BJ (cell line): ENCODE measurements at places on chromosomes 4 and X.

DNA sequence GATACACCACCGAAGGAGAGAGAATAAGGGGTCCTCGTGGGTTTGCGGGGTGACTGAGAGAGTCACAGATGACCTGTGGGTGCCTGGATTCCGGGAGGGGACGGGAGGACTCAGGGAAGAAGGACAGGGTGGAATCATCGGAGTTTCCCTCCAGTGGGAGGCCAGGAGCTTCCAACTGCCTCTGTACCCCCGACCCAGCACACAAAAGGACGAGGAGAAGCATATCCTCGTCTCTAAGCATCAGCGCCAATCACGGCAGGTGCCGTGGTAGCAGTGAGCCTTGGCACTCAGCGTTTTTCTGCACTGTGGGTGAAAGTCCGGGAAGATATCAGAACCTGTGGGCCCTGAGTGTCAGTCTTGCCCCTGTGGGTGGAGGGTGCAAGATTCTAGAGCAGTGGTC is 62.0 kb downstream of the ASMT start:
- no peak for DNase-seq

DNA sequence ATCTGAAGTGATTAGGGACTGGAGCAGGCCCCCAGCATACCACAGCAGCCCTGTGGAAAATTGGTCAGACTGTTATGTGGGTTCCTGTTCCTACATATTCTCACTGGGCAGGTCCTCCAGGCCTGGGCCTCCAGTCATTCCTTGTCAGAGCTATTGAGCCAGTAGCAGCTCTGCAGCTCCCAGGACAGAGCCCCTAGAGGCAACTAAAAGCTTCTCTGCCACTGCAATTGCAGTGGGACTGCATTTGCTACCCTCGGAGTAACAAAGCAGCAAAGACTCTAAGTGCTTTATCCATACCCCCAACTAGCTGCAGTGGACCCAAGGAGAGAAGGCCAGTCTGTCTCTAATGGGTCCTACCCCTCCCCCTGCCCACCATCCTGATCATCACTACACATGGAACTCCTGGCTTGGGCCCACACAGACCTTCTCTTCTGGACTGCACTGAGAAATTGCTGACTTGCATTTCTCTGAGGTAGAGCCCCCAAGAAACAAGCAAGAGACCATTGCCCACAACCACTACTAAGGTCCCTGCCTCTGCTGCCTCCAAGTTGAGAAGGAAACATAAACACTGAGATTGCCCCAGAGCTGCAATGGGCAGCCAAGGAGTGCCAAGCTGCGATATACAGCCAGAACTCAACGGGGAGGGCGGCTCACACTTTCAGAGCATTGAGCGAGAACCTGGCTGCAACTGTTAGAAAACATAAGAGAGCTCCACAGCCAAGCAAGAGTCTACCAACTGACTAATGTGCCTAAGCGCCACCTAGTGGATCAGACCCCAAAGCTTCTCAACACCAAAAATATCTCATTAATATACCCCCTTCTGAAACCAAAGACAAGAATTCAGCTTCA is 738.7 kb upstream of the NDST4 start:
- no peak for DNase-seq

GRCh38 chr4:113524096-113524495 is 237.4 kb downstream of the CAMK2D start:
- DNase-seq, result no peak

- no peak for DNase-seq
Observed at GRCh38 chr4:170691168-170691567, 601.4 kb upstream of the AADAT start.

- DNase-seq, result no peak
Observed at GRCh38 chr4:86921608-86922252, 13.1 kb upstream of the AFF1 start.

DNA sequence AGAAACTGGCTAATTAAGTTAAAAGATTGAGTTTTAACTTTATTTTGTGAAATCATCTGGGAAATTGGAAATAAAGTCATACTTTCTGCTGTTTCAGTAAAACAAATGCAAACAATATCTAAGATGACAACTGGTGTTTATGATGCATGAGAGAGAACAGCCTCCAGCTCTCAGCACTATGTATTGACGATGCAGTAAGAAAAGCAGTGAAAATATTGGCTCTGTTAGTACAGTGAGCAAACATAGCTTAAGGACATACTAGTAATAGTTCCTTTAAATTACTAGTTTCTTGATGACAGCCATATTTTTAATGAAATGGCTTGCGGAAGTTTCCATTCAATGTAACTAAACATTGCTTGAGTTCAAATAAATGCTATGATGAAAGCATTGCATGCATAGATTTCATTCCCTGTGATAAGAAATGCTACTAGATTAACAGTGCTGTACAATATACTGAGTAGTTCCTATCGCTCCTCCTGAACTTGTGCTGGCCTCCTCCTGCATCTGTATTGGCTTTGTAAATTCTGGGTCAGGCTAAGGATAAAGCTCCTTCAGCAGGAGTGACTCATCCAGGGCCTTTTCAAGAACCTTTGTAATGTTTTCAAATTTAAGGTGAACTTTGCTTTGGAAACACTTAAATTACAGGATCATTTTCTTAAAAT is 11.6 kb downstream of the ARHGAP24 start:
- DNase-seq, result no peak

DNA sequence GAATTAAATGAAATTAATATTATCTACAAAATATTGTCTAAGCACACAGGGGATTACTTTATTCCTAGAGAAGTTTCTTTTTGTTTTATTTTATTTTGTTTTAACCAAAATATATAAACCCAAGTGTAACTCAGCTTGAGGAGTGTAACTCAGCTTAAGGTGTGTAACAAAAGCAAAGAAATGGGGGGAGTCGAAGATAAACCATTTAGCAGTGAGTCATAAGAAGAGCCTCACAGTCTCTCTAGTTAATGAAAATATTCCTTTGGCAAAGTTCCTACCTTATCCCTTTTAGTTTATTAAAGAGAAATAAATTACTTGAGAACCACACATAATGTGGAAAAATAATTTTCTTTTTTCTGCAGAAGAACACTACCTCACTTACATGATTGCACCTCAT is 261.8 kb downstream of the KCTD8 start:
- DNase-seq, result no peak

- DNase-seq, result no peak
Observed at GRCh38 chrX:69289793-69290123, 124.5 kb upstream of the PJA1 start.

- no peak for DNase-seq
Observed at GRCh38 chr4:101512416-101512815, 165.1 kb upstream of the PPP3CA start.

GRCh38 chr4:77342170-77342810 is 185.3 kb downstream of the CCNG2 start:
- DNase-seq, result no peak

DNA sequence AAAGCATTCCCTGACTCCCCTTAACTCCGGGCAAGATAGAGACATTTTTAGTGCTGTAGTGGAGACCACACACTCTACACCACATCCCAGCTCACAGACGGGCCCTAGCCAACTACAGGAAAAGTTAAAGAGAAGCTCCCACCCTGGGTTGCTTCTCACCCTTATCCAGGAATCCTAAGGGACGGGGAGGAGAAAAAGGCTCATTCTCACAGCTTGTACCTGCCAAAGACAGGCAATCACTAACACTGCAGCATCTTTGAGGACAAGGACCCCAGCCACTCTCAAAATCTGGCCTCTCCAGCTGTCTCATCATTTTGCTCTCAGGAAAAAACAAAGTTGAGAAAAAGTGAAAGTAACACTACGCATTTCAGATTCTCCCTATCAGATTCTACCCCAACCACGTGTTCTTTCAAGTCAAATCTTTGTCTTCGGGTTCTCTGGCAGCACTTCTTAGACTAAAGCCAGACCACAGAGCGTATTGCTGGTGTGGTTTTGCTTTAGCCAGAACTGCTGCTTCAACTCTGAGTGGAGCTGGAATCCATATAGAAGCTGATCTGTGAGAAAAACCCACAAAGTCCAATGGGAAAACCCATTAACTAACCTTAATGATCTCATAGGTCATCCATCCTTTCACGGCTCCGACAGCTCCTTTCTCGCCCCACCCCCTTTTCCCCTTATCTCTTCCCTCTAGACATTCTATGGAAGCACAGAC is 605.9 kb upstream of the DIPK2B start:
- peak; percentile 35 for DNase-seq

DNA sequence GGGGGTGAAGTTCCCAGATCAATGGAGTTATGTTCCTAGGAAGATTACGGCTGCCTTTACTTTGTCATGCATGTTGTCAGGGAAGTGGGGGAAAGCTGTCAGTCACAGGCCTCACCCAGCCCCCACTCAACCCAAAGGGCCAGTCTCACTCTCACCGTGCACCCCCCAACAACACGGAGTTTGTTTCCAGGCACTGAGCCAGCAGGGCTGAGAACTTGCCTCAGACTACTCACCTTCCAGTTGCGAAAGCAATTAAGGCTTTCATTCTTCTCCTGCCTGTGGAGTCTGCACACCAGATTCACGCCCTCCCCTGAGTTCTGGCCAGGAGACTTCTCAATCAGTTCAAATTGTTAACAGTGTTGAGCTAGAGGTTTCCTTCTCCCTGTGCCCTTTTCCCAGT is 114.3 kb downstream of the SH3BGRL start:
- DNase-seq, result no peak

DNA sequence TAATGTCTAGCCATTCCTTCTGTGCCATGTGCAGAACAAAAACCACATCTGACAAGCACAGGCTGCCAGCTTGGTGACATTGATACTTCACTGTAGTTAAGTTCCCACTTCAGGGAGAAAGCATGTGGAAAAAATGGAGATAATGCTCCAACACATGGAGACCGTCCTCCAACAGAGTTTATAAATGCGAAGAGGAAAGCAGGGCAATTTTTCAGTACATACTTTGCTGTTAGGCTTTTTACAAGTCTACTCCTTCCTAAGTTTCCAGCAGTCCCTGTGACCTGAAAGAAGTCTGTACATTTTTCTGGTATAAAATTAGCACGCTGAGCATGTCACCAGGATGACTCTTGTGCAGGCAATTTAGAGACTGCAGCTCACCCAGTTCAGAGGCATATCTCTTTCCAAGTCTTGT is 766.9 kb upstream of the IGFBP7 start:
- no peak for DNase-seq

DNA sequence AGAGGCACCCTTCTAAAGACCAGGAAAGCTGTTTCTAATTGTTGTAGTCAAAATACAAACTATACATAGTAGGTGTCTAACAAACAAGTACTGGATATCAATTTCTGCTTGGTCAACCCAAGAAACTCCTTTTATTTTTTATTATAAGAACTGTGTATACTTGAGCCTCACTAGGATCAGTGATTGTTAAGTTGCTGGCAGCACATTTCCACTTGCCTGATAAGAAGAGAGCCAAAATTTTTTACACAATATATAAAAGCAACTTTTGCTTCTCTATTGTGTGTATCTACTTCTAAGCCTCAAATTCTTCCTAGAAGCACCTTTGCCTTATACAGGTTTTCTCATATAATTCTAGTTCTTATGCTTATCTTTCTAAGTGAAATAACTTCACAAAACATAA is 703.0 kb upstream of the EPHA5 start:
- DNase-seq, result no peak

- DNase-seq, result no peak
Observed at GRCh38 chr4:183936574-183937345, 31.7 kb downstream of the STOX2 start.

- DNase-seq, result no peak
Observed at GRCh38 chr4:81494031-81494431, 22.3 kb upstream of the RASGEF1B start.

GRCh38 chr4:11158971-11159370 is 269.7 kb downstream of the HS3ST1 start:
- no peak for DNase-seq

GRCh38 chr4:74320559-74321118 is 12.4 kb downstream of the EPGN start:
- DNase-seq, result no peak

- no peak for DNase-seq
Observed at GRCh38 chr4:163967263-163967662, 472.8 kb downstream of the TMA16 start.

DNA sequence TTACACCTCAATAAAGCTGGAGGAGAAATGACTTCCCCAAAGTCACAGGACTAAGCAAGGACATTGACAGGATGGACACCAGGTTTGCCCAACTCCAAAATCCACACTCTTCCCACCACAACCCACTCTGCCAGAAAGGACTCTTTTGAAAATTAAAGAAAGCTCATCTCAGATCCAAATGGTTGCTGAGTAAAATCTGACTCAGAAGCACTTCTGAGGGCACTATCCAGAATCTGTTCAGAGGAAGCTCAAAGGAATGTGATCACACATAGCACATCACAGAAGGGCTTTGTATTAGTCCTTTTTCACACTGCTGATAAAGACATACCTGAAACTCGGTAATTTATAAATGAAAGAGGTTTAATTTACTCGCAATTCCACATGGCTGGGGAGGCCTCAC is 155.5 kb downstream of the RAB28 start:
- no peak for DNase-seq

DNA sequence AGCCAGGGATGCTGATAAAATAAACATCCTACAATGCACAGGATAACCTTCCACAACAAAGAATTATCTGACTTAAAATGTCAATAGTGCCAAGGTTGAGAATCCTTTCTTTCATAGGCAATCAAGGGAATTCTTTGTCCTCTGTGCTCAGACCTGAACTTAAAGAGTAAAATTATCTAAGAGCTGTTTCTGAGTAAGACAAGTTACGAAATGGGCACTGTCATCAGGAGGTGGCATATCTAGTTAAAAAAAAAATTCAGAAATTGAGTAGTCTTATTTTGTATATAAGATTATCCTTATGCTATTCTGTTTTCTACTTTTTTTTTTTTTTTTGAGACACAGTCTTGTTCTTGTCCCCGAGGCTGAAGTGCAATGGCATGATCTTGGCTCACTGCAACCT is 3.3 kb upstream of the RAB33B start:
- no peak for DNase-seq

DNA sequence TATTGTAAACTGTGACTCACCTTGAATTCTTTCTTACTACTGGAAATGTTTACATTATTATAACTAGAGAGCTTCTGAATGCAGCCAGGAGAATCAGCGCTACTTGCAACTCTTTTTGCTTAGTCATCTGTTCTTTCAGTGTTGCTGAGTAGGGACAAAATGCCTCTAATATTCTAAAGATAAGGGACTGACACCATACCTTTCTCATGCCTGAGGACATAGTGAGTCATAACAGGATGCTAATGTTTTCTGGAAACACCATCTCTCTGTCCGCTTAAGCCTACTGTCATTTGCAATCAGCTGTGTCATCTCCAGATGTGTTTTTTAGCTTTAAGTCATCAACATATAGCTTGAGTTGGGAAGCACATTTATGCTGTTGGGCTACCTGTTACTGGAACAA is 108.3 kb downstream of the QRFPR start:
- DNase-seq, result no peak
